ENCODE measurements at places on chromosomes 2 and 18.

DNA sequence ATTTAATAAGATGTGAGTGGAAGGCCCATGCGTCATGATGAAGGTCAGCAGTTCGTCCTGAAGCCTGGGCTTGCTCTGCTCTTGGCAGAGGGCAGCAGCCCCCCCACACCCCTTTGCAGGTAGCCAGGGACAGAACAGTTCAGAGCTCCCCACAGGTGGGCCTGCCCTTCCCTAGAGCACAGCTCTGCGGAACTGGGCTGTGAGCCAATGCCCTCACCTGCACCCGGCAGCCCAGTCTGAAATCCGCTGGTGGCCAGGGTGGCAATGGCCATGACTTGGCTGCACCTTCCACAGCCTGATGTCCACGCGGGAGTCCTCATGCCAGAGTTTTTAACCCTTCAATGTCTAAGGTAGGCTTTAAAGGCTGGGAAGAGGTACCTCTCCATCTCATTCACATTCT, 136.7 kb downstream of the ACKR3 start:
- no peak for DNase-seq

GRCh38 chr2:238336151-238336550, 15.8 kb downstream of the TRAF3IP1 start:
- no peak for DNase-seq

DNA sequence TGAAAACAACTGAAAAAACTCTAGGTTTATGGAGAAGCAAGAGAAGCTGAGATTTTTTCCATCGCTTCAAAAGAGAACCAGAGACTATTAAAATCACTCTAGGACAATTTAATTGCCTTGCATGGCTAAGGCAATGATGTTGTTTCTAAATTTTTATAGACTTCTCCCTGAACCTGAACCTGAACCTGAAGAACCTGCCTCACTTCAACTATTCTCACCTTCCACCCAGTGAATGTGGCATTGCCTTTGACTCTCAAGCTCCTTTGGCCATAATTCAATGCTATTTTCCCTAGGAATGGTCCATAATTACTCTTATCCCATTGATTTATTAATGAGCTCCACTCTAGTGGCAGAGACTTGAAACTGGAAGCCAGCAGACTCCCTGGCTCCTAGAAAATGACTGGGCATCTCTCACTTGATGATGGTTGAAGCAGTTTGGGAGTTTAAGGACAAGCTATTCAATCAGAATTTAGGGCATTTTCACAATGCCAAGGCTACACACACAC, 303.8 kb upstream of the UBE2E3 start:
- DNase-seq = no peak

GRCh38 chr2:43133708-43134570, 92.5 kb downstream of the ZFP36L2 start:
- DNase-seq = peak; percentile 49

GRCh38 chr2:118475622-118476205, 371.7 kb downstream of the EN1 start:
- no peak for DNase-seq

DNA sequence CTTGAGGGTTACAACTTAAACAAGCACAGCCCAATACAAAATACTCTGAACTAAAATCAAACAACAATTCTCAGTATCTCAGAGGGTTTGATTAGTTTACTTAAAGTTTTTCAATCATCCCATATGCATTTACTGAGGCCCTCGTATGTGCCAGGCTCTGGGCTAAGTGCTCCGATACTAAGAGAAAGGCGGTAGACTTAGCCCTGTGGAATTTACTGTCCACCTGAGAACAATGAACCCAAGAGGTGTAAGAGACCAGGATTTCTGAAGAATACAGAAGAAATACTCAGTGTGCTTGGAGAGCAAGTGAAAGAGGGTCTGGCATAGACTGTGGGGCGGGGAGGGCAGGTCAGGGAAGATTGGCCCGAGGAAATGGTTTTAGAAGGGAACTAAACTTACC, 25.1 kb upstream of the SCYGR1 start:
- no peak for DNase-seq

DNA sequence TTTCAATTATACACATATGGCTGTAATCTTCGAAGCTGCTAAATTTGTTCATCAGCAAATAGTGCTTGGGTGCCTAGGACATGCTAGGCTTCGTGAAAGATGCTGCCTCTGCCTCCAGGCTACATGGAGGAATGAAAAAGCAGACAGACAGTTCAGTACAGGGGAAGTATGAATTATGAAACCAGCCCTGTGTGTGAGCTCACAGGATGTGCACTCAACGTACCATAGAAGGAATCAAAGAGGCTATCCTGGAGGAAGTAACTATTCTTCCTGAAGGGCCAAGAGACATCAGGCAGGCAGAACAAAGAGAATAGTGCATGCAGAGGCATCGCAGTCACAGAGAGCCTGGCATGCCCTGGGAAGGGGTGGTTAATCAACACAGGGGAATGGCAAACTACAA, 61.4 kb downstream of the DYM start:
- no peak for DNase-seq

DNA sequence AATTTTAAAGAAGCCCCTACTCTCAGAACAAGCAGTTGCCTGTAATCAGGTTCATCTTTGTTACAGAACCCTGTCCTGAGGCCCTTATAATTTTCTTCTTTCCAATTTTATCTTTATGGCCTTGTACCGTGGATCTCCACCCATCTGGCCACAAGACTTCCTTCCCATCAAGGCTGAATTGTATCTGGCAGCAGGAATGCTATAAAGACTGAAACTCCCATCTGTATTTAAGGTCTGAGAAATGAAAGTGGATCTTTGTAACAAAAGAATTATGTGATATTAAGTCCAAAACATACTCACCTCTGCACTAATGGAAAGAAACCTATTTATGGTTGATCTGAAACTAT, 91.8 kb downstream of the METTL8 start:
- no peak for DNase-seq

- DNase-seq = no peak
These were observed 218.7 kb upstream of the PIEZO2 start for GRCh38 chr18:11368020-11368419.

- no peak for DNase-seq
These were observed 31.5 kb upstream of the NFE2L2 start for GRCh38 chr2:177296040-177296439.

DNA sequence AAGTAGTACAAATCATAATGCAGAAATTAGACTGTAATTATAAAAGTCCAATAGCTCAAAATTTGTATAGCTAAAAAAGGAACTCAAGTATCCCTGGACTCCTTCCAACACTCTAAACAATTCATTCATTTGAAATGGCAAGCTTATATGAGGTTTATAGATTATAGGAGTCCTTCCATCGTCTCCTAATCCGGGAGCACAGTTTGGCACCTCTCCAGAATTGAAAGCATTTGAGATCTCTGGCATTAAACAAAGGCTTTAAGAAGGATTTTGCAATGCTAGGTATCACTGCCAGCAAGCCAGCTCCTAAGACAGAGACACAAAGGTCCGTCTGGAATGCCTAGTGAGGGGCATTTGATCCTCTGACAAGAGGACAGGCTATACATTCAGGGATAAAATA, 90.9 kb downstream of the ACVR1 start:
- DNase-seq = no peak

DNA sequence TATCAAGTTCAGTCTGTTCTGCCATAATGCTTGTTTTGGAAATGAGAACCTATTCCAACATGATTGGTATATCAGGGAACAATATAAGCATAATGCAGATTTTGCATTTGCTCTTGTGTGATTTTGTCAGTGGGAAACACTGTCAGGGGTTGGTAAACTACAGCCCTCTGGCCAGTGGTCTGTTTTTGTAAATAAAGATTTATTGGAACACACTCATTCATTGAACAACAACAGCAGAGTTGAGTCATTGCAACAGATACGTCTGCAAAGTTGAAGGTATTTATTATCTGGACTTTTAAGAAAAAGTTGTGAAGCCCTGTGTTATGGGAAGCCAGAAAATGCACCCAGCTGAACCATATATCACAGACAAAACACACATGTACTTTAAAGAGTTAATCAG, 83.1 kb downstream of the MCFD2 start:
- no peak for DNase-seq

DNA sequence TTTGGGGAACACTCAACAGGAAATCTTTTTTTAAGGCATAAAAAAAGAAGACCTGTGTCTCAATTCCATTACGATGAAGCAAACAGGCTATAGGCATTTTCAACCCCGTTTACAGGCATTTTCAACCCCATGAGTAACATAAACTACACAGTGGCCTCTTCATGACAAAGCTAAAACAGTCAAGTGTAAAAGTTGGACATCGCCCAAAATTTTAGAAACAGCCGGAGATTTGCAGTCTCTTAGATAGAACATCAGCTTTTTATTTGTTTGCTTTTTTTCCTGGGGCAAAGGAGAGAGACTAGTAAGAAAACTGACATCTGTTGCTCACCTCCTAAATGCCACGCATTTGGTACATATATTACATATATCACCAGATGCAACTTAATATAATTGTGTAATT, 173.7 kb downstream of the CMPK2 start:
- DNase-seq = no peak

- DNase-seq = no peak
These were observed 108.8 kb downstream of the ACKR3 start for GRCh38 chr2:236678307-236678975.

GRCh38 chr2:111068435-111069058, 52.2 kb upstream of the BCL2L11 start:
- DNase-seq = no peak

GRCh38 chr2:96528006-96528699, 8.4 kb upstream of the ARID5A start:
- peak; percentile 47 for DNase-seq

- DNase-seq = no peak
These were observed 170.0 kb upstream of the GALNT5 start for GRCh38 chr2:157087373-157088002.

GRCh38 chr18:75216911-75217689, 6.5 kb downstream of the TSHZ1 start:
- DNase-seq = no peak

DNA sequence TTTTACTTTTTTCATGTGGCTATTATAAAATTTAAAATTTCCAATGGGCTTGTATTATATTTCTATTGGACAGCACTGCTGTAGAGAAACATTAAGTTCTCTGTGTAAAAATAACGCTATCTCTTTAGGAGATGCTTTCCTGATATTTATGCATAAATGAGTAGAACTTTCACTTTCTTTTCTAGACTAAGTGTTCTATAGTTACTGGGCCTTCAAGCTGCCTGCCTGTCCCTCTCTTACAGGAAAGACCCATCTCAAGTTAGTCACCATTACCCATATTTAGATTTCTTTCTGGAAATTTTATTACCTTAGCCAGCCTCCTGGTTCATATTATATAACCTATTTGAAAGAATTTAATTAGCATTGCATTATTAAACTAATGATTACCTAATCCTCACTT, 4.8 kb downstream of the ITGA4 start:
- DNase-seq = no peak

DNA sequence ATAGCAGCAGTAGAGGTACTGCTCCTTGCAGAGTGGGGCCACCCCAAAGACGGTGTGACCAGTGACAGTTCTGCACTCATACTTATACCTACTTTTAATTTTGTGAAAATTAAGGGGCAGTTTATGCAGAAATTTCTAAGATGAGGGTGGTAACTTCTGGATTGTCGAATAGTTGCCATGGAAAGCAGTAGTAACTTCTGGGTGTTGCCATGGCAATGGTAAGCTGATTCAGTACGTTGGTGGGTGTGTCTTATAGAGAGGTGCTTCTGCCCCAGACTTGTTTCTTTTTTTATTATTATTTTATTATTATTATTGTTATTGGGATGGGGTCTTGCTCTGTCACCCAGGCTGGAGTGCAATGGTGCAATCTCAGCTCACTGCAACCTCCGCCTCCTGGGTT, 82.8 kb upstream of the L3MBTL4 start:
- no peak for DNase-seq

- no peak for DNase-seq
These were observed 138.8 kb downstream of the EVA1A start for GRCh38 chr2:75421986-75422385.

GRCh38 chr2:218788529-218789255, 6.7 kb downstream of the CYP27A1 start:
- DNase-seq = no peak

GRCh38 chr2:86237172-86237571, 37.9 kb downstream of the MRPL35 start:
- no peak for DNase-seq

DNA sequence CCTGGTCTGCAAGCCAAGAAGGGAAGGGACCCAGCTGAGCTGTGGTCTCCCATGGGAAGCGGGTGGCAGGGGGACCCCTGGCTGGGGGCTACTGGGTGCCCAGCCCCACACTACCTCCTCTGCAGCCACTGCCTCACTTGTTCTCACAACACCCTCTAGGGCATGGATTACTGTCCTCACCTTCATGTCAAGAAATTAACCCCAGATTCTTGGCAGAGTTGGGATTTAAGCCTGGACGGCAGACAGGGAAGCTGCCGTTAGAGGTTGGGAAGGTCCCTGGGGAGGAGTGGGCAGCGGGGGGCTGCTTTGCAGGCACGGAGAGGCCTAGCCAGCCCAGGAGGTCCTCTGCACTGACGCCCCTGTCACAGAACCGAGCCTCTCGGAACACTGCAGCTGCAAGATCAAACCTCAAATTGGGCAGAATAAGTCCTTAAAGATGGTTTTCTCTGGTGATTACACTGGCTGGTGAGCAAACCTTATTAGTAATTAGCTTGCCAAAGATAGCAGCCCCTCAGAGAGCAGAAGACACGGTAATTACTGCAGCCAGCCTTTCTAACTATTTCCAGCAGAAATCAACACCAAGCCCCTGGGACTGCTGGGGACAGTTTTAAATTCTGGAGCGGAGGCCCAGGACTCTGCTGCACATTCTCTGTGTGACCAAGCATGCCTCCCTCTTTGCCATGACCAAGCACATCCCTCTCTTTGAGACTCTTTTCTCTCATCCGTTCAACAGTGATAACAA, 35.9 kb downstream of the KCNF1 start:
- no peak for DNase-seq

DNA sequence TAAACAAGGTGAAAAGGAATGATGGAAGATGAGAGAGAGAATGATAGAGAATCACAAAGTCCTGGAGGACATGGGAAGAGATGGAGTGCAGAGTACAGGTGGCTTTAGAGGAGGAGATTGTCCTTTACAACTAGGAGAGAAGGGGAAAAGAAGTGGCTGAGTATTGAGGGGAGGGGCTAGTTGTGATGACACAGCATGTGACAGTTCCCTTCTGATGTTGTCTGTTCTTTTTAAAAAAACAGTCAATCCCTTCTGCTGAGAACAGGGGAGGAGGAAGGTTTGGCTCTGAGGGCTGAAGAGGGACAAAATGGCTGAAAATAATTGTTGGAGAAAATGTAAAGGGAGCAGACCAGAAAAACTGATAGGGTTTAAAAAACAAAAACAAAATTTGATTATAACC, 44.0 kb downstream of the STEAP3 start:
- DNase-seq = no peak

DNA sequence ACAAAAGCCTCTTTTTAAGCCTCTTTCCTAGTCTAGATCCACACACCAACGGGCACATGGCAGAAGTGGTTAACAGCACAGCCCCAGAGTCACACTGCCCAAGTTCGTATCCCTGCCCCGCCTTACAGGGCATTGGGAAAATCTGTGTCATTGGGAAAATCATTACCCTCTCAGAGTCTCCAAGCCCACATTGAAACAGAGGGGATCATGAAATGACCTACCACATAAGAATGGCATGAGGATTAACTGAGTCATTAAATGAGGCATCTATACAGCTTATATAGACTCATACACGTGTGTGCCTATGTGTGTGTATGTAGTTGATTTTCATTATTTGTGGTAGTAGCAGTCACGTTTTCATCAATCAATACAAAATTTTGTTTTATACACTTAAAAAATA, 469.0 kb upstream of the POU3F3 start:
- DNase-seq = no peak

- DNase-seq = no peak
These were observed 3.9 kb upstream of the MGAT4A start for GRCh38 chr2:98734823-98735260.

- DNase-seq = no peak
These were observed 15.0 kb downstream of the SPEG start for GRCh38 chr2:219449609-219450008.

GRCh38 chr2:114128725-114129124, 238.8 kb downstream of the ACTR3 start:
- DNase-seq = no peak

All from stimulated activated CD8-positive, alpha-beta memory T cell treated with anti-CD3 and anti-CD28 coated beads, Interleukin-7, amount 100 ng/mL, for 4 hours (primary cell).